ENCODE measurements at places on chromosomes 3 and 15. TPM values are rescaled to one million over a fixed set of nuclear protein-coding genes. Genes with fewer than 3 reads are reported as not detected.

- no peak for DNase-seq
- no peak overlapping the region for H3K4me3 ChIP-seq
- no peaks in the 10 kb centered on the region for H3K4me1 ChIP-seq
- no peak overlapping the region for H3K27ac ChIP-seq
Measured at GRCh38 chr3:118980832-118981231, 53.8 kb downstream of the IGSF11 start.

HTD2 gene
- polyA plus RNA-seq: 29.6 TPM

DNA sequence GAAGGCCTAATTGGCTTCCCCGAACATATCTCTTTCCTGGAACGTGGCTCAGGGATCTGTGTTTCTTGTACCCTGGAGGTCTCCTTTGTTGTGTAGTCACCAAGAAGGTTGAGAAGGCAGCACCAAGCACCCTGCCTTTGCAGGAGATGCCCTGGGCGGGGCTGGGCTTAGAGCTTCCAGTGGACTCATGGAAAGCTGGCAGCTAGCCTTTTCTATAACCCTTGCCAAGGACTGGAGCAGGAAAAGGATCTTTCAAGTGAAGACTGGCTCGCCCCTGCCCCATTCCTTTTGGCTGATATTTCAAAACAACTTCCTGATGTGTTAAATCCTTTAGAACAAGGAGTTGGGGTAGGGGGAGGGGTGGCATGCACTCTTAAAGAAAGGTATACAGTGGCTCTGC, 58.9 kb upstream of the EPHA6 start:
- no peaks in the 10 kb centered on the region for H3K4me1 ChIP-seq
- H3K27me3 ChIP-seq: no peaks in the 10 kb centered on the region
- H3K4me3 ChIP-seq: no peak overlapping the region

GRCh38 chr3:188507244-188507720, 353.3 kb downstream of the LPP start:
- H3K36me3 ChIP-seq: peaks cover 4% of the 10 kb centered on the region
- no peaks in the 10 kb centered on the region for H3K27me3 ChIP-seq
- H3K4me3 ChIP-seq: no peak overlapping the region
- no peak for DNase-seq
- H3K27ac ChIP-seq: no peak overlapping the region

ANKRD63 gene
- polyA plus RNA-seq: not detected

- no peak overlapping the region for H3K27ac ChIP-seq
- H3K27me3 ChIP-seq: no peaks in the 10 kb centered on the region
- H3K4me3 ChIP-seq: no peak overlapping the region
- DNase-seq: no peak
Measured at GRCh38 chr15:40595773-40596172, 1.7 kb downstream of the KNL1 start.

GRCh38 chr3:48826451-48826850, 21.2 kb downstream of the PRKAR2A start:
- no peaks in the 10 kb centered on the region for H3K4me1 ChIP-seq
- no peak overlapping the region for H3K4me3 ChIP-seq
- H3K36me3 ChIP-seq: no peaks in the 10 kb centered on the region
- H3K27ac ChIP-seq: no peak overlapping the region

CLRN1 gene
- polyA plus RNA-seq: not detected

DNA sequence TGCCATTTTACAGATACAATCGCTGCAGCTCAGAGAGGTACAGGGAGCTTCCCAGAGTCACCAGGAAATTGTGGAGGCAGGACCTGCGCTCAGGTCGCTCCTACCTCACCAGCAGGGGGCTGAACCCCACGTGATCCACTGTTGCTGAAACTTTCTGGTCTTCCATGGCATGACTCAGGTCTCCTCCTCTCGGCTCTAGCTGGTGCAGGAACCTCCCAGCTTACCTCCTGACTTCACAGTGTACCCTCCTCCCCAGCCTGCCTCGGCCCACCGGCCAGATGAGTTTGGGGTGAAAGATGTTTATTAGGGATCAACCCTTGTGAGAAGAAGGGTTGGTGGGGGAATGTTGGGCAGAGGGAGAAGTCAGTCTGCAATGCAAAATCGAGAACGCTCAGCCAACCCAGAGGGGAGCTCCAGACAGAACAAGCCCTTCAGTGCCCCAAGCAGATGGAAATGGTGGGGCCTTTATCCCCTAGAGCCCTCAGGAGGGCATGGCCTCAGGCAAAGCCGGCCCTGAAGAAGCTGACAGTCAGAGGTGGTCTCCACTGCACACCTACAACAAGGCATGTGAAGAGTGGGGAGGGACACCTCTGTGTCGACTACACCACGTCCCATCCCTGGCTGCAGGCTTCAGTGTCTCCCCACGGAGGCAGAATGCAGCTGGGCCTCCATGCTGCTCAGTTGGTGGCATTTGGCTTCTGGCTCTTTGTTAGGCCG, 118.6 kb upstream of the PRR20G start:
- no peak overlapping the region for H3K27ac ChIP-seq
- DNase-seq: no peak
- no peaks in the 10 kb centered on the region for H3K27me3 ChIP-seq
- H3K36me3 ChIP-seq: no peaks in the 10 kb centered on the region

LIPC gene
- polyA plus RNA-seq: 1.5 TPM

DNA sequence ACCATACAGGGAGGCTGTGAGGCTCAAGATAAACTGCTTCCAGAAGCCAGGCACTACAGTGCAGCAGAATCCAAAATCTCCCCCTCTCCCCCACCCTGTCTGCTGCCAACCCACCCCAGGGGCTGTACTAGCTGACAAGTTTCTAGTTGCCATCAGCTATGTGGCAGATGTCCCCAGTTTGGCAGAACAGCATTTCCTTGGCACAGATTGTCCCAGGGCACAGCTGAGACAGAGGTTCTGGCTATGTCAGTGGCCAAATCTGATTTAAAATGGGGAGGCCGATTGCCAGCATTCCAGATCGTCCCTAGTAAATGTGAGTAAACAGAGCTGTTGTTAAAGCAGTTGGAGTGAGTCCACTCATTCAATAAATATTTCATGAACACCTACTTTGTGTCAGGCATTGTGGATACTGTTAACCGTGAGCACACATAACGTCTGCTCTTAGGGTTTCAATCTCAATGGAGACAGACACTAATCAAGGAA, 28.0 kb upstream of the CCDC174 start:
- H3K4me1 ChIP-seq: no peaks in the 10 kb centered on the region
- H3K27me3 ChIP-seq: peaks cover 4% of the 10 kb centered on the region
- DNase-seq: no peak

SLC12A8 gene
- not detected for polyA plus RNA-seq

DNA sequence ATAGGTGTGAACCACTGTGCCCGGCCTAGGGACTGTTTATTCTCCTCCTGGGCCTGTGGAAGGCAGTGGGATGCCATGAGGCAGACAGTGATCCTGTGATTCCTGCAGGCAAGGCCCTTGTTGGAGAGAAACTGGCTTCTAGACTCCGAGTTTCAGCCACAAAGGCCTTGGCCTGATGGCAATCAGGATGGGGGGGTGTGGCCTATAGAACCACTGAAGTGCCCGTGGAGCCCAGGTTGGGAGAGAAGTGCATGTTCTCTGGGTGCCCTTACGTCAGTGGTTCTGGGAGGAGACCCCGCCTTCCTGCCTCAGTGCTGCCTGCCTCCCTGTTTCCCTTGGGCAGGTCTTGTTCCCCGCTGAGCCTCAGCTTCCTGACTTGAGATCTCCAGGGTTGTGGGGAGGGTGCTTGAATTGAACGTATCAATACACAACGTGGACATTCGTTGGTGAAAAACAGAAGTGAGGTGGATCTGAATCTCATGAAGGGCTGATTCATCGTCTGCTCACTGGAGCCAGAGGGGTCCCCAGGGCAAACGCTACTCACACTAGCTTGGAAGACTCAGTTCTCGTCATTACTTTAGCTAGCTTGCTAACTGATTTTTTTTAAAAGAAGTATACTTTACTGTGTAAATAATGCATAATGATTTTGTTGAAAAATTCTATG, 31.8 kb downstream of the IRAK2 start:
- no peaks in the 10 kb centered on the region for H3K27me3 ChIP-seq
- DNase-seq: no peak
- no peaks in the 10 kb centered on the region for H3K36me3 ChIP-seq
- peaks cover 85% of the 10 kb centered on the region for H3K4me1 ChIP-seq
- no peak overlapping the region for H3K4me3 ChIP-seq

GRCh38 chr15:68729789-68730411, 90.8 kb downstream of the ANP32A start:
- H3K4me1 ChIP-seq: no peaks in the 10 kb centered on the region
- H3K4me3 ChIP-seq: no peak overlapping the region
- DNase-seq: no peak
- H3K36me3 ChIP-seq: no peaks in the 10 kb centered on the region
- H3K27ac ChIP-seq: no peak overlapping the region

MST1R gene
- not detected for polyA plus RNA-seq

PLA2G4D gene
- not detected for polyA plus RNA-seq

- no peaks in the 10 kb centered on the region for H3K36me3 ChIP-seq
- no peak overlapping the region for H3K4me3 ChIP-seq
- no peaks in the 10 kb centered on the region for H3K4me1 ChIP-seq
- H3K27ac ChIP-seq: no peak overlapping the region
Measured at GRCh38 chr3:5542472-5542871, 355.0 kb downstream of the EDEM1 start.

- peak overlapping the region; percentile 53 for H3K27ac ChIP-seq
- H3K4me1 ChIP-seq: peaks cover 25% of the 10 kb centered on the region
- peak; percentile 18 for DNase-seq
- H3K36me3 ChIP-seq: no peaks in the 10 kb centered on the region
- peak overlapping the region; percentile 72 for H3K4me3 ChIP-seq
Measured at GRCh38 chr15:56244038-56244810, 545 bp upstream of the RFX7 start.

DNA sequence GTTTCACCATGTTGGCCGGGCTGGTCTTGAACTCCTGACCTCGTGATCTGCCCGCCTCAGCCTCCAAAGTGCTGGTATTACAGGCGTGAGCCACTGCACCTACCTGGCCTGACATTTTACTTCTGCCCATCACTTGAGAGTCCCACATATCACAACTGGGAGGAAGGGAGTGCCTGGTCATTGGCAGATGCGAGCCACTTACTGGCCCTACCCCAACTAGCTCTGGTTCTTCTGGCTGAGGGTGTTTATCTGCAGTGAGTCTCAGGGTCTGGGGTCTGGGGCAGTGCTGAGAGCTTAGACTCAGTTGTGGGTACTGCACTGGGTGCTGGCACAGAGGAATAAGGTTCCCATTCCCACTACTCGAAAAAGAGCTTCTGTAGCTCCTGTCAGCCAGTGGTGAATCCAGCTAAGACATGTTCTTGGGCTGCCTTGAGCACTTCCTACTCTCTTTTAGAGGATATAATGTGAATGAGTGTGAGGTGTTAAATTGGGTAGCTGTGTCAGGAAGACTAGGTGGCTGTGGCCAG, 30.2 kb downstream of the DAG1 start:
- no peaks in the 10 kb centered on the region for H3K36me3 ChIP-seq
- peak overlapping the region; percentile 6 for H3K27ac ChIP-seq
- H3K4me1 ChIP-seq: no peaks in the 10 kb centered on the region
- no peak for DNase-seq
- no peaks in the 10 kb centered on the region for H3K27me3 ChIP-seq

OR5H15 gene
- polyA plus RNA-seq: not detected

DNA sequence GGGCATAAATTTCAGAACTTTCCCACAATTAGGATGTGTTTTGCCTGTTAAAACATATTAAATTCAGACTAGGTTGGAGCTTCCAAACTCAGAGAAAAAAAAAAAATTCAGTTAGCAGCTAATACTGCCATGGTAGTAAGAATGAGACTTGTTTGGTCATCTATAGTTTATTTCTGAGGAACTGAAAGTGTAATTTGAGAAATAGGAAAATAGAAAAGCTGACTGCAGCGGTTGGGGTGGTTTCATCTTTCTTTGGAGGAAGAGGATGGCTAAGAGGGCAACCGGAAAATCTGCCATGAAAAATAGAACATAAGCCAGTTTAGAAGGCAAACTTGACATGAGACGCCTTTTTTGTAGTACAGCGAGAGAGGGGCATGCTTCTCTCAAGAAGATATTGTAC, 371.2 kb upstream of the ROBO2 start:
- no peaks in the 10 kb centered on the region for H3K4me1 ChIP-seq
- no peaks in the 10 kb centered on the region for H3K27me3 ChIP-seq

- no peak overlapping the region for H3K27ac ChIP-seq
- no peak overlapping the region for H3K4me3 ChIP-seq
- H3K27me3 ChIP-seq: peaks cover 84% of the 10 kb centered on the region
Measured at GRCh38 chr3:181723625-181724191, 12.0 kb downstream of the SOX2 start.

GRCh38 chr3:186264608-186265400, 97.2 kb downstream of the DGKG start:
- H3K4me1 ChIP-seq: no peaks in the 10 kb centered on the region
- H3K4me3 ChIP-seq: no peak overlapping the region
- H3K36me3 ChIP-seq: no peaks in the 10 kb centered on the region
- no peak overlapping the region for H3K27ac ChIP-seq
- no peak for DNase-seq
- no peaks in the 10 kb centered on the region for H3K27me3 ChIP-seq

DNA sequence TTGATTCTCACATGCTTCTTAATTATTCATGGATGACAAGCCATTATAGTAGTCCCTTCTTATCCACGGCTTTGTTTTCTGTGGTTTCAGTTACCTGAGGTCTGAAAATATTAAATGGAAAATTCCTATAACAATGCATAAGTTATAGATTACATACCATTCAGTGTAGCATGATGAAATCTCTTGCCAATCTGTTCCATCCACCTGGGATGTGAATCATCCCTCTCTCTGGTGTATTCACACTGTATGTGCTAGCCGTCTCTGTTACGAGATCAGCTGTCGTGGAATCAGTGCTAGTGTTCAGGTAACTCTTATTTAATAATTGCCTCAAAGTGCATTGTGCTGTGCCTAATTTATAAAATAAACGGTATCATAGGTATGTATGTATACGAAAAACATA, 5.2 kb downstream of the WDR5B start:
- H3K27me3 ChIP-seq: no peaks in the 10 kb centered on the region
- no peak overlapping the region for H3K27ac ChIP-seq
- no peak overlapping the region for H3K4me3 ChIP-seq
- H3K4me1 ChIP-seq: peaks cover 14% of the 10 kb centered on the region

DNA sequence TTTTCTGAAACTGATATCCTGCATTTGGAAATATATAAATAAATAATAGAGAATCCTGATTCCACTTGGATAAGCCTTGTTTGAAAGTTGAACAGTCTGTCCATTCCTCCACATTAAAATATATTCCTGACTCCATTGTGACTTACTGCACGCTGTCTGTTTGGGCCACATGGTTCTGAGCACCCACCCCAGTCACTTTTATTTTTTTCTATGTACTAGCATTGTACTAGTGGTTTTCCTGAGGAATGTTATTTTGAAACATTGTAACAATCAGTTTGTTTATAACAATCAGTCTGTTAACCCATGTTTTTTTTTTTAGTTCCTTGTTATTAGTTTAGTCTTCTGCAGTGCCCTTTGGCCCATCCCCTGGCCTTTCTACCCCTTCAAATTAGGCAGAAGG, 87.4 kb upstream of the CCNL1 start:
- no peaks in the 10 kb centered on the region for H3K27me3 ChIP-seq
- no peaks in the 10 kb centered on the region for H3K36me3 ChIP-seq
- H3K27ac ChIP-seq: no peak overlapping the region
- H3K4me3 ChIP-seq: no peak overlapping the region
- DNase-seq: no peak
- H3K4me1 ChIP-seq: no peaks in the 10 kb centered on the region

SLC28A1 gene
- polyA plus RNA-seq: not detected
